ENCODE measurements at places on chromosomes 11 and 22. TPM values are rescaled to one million over a fixed set of nuclear protein-coding genes. Genes with fewer than 3 reads are reported as not detected.
A peak's percentile ranks its signal among the peaks of the same experiment; 100 is the strongest.

The NNMT gene
- total RNA-seq, result 248 TPM

The KCNE3 gene
- total RNA-seq, result not detected

The APOL3 gene
- 1.9 TPM for total RNA-seq

The TPBGL gene
- not detected for total RNA-seq

The MFNG gene
- not detected for total RNA-seq

The NLRP10 gene
- total RNA-seq, result 6.0 TPM

The MPPED1 gene
- not detected for total RNA-seq

DNA sequence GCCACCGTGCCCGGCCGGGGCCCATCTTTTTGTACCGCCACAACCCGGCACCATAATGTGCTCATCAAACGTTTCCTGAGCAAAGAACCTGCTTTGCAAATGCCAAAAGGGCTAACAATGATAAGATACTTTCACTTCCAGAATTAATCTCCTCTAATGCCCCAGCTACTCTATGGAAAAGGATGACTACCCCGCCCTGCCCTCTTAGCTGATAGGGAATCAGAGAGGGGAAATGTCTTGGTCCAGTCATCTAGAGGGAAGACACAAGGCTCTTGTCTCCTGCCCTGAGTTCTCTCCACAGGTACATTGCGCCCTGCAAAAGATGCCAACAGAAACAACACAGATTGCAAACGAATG, 586 bp downstream of the TTLL1 start:
- no peak for DNase-seq

- no peak for DNase-seq
These were observed 52.6 kb downstream of the MAP6 start for GRCh38 chr11:75616281-75616680.

DNA sequence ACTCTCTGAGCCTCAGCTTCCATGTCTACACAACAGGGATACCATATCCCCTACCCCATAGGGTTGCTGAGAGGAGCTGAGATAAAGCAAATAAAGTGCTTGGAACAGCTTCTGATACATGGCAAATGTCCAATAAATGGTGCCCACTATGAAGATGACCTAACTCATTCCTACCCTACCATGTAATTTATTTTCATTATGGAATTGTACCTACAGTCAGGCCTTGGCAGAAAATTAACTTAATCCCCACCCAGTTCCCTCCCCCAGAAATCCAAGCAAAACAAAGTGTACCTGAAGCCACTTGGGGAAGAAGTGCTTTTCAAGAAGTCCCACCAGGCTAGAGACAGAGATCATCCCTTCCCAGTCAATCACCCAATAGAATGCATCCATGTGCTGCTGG, 10.8 kb downstream of the SRRD start:
- no peak for DNase-seq

- no peak for DNase-seq
These were observed 1506.8 kb downstream of the BRD1 start for GRCh38 chr22:48320683-48321451.

DNA sequence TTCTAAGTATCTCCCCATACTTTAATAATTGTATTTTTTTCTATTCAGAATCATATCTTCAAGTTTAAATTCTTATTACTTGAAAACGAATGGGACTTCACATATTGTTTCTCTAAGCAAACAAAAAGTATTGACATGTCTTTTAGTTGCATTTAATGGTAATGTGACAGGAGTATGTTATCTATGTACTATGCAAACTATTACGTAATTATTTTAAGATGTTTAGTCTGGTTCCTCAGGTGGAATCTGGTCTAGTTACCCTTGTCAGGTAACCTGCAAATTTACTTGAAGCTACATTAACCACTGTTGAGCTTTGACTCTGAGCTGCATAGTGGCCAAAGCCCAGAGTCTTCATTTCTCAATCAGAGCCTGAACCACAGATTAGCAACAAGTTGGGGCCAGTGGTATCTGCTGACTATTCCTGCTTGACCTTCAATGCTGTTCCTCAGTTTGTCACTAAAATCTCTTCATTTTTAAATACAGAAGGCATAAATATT, 110.6 kb downstream of the ATM start:
- no peak for DNase-seq

DNA sequence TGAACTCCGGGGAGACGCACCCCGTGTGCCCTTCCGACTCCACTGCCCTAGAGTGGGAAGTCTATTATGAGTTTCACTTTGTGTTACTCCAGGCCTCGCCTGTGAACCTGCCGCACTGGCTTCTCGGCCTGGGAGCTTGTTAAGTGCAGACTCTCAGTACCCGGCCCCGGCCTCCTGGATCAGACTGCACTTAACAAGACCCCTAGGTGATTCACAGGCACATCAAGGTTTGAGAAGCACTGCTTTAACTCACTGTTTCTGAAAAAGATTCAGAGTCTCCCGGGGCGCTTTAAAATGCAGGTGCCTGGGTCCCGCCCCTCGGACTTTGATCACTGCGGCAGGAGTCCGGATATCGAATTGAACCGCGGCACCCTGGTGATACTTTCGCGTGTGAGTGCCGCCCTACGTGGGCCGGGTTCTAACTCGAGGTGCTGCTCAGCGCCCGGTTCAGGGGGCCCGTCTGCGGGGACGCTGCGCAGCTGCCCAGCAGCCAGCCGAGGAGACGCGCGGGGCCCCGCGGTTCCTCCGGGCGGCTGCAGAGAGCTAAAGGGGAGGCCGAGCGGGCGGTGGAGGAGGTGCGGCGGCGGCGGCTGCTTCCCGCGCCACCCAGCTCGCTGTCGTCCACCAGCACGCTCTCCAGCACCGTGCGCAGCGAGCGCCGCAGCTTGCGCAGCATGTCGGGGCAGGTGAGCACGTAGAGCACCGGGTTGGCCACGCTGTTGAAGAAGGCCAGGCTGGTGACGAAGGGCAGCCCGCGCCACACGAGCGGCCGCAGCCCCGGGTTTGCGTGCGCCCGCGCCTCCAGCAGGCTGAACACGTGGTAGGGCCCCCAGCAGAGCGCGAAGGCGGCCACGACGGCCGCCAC, 3.4 kb downstream of the PTGDR2 start:
- no peak for DNase-seq

DNA sequence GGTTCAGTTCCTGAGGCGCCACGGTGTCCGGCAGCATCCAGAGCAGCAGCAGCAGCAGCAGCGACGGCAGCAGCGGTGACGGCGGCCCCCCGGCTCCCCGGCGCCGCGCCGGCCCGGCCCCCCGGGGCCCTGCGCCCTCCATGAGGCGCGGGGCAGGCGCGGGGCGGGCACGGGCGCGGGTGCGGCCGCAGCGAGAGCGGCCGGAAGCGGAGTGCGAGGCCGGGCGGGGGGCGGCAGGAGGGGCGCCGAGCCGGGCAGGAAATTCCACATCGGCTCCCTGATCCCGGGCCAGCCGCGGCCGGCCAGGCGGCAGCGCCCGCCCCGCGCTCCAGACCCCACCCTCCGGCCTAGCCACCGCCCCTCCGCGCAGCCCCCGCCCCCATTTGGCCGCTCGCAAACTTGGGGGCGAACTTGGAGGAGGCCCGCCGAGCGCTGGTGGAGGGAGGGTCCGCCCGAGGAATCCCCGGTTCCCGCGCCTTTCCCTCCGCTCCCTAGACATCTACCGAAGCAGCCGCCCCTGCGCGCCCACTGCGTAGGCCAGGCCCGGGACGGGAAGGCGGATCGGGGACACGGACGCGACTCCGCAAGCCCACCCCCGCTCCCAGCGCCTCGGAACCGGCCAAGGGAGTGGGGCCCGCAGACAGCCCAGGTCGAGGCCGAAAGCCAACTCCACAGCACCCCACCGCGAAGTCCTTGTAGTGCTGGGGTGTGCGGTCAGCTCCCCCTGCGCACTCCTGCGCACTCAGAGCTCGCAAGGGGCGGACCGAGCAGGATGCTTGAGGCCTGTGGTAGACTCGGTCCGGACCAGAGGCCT, at the start of gene SCARF2:
TSS of gene SCARF2 (minus strand) at position 213 of the 814 bp plus-strand sequence. CDS start at position 142, 71 bp downstream.
- no peak for DNase-seq

- DNase-seq, result peak; percentile 22
These were observed 5.6 kb downstream of the UVRAG start for GRCh38 chr11:75820645-75821044.

DNA sequence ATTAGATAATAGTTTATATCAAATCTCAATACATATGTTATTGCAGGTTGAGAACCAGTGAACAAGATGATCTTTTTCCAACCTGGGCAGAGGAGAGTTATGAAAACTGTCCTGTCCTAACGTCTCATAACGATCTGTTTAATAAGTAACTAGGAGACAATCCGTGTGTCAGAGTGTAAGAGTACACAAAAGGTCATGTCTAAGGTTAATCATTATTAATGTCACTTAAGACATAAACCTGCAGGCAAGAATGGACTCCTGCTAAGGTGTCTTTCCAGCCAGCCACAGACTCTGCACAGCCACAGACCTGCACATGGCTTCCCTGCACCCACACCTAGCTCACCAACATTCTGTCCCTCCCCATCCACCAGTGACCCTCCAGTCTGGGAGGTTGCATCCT, 10.1 kb downstream of the SLC5A4 start:
- no peak for DNase-seq

DNA sequence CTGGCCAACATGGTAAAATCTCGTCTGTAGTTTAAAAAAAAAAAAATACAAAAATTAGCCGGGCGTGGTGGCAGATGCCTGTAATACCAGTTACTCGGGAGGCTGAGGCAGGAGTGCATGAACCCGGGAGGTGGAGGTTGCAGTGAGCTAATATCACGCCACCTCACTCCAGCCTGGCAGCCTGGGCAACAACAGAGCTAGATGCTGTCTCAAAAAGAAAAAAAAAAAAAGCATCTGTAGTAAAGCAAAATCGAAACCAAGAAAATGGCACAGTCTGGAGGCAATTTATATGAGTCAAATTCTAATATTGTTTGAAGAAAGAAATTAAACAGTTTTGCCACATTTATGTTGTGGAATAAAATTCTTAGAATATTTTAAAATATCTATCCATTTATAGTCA, 365.0 kb upstream of the CHORDC1 start:
- DNase-seq, result no peak

DNA sequence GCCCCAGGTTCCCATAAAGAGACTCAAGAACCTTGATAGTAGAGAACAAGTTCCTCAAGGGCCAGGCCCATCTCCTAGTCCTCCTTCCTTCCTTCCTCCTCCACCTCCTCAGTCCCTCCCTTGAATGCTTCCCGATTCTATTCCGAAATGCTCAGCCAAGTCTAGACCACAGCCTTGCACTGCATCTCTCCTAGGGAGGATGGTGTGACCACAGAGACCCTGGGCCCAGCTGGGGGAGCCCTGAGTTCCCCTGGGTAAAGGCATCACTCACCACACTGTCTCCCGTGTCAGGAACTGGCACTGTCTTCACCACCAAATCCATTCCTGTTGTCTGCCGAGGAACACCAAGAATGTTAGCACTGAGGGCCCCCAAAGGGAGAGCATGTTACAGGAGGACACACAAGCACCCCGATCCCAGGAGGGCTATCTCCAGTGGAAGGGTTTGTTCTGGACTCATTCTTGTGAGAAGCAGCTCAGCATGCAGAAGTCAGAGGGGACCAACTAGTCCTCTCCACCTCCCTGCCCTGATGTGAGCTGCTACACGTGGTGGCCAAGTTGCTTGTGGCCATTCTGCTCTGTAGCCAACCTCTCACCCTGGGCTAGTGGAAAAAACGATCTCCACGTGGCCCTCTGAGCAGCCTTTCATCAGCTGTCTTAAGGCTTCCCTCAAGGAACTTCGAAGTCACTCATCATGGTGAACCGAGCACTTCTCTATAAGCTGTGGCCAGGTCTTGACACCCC, 8.7 kb downstream of the IFT27 start:
- no peak for DNase-seq

GRCh38 chr11:123451183-123451781, 21.2 kb downstream of the GRAMD1B start:
- DNase-seq, result no peak

All from HFFc6 (cell line).